ENCODE measurements at places on chromosomes 3 and 15.

- DNase-seq, result no peak
These were observed 22.3 kb upstream of the MUSTN1 start for GRCh38 chr3:52857133-52857532.

GRCh38 chr15:66824424-66824823 is 122.4 kb downstream of the SMAD6 start:
- no peak for DNase-seq

DNA sequence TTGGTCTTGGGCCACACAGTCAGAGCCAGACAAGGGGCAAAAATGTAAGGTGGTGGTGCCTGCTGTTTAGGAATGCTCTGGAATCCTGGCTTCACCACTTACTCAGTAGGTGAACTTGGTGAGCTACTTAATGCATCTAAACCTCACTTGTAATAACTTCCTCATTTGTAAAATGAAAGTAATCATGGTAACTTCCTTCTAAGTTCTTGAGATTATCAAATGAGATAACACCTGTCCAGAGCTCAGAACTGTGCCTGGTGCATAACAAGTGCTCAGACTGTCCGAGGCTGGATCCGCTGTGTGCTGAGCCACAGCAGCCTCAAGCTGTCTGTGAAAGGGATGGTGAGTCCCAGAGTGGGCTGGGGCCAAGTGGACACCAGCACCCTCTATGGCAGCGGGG is 62.8 kb upstream of the KY start:
- DNase-seq, result no peak

DNA sequence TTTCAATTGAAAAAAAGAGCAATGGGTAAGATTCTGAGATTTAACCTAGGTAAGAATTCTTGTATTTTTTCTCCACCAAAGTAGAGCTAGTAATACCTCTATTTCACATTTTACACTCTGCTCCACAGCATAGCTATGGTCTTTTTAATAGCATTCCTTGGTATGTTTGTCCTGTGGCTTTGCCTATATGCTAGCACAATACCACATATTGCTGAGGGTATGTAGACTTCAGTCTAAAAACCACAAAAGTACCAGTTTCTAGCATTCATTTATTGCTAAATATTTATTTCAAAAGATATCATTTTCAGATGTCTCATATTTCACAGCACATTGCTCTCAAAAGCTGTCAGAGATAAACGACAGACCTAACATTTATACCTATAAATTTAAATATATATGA is 18.2 kb upstream of the EOGT start:
- DNase-seq, result no peak

DNA sequence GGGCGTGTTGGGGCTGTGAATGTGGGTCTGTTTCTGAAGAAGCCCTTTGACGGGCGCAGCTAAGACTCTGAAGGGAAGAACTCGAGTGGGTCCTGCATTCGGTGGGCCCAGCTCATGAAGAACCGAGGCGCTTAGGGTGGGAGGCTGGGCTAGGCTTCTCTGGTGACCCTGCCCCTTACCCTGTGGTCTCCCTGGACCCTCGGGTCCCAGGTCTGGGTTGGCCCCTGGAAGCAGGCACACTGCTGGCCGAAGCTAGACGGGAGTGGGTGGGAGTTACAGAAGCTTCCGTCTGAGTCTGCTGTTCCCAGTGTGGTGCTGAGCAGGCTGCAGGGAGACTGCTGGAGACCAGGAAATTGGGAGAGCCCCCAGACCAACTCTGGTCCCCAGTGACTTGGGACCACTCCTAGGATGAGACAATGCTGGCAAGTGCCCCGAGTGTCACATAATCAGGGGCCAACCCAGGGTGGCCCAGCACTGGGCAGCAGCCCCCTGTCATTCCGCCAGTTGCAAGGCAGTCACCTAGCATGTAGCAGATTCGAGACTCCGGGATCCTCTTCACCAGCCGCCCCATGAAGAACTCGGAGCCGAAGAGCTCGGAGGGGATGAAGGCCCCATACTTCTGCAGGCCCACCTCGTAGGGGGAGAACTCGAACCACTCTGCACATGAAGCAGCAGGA is 16.7 kb upstream of the EHD4 start:
- no peak for DNase-seq

GRCh38 chr3:46359733-46360493 is 6.0 kb downstream of the CCR2 start:
- peak; percentile 55 for DNase-seq

- peak; percentile 67 for DNase-seq
These were observed 1039.2 kb downstream of the ROBO1 start for GRCh38 chr3:78728406-78729145.

GRCh38 chr3:160180581-160181216 is 44.5 kb upstream of the C3orf80 start:
- peak; percentile 60 for DNase-seq

DNA sequence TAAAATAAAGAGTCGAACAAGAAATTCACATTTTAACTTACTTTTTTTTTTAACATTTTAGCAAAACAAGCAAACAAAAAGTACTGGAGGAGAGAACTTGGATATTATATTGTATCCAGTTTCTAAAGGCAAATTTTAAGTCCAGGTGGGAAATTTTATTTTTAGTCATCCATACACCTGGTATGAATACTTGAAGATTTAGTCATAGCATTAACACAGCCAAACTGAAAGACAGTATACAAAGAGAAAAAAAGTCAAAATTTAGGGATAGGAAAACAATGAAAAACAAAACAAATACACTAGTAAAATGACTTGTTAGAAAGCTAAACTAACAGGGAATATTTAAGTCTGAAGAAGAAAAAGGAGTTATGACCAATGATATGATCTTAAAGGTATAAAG is 69.1 kb downstream of the PROS1 start:
- DNase-seq, result no peak

DNA sequence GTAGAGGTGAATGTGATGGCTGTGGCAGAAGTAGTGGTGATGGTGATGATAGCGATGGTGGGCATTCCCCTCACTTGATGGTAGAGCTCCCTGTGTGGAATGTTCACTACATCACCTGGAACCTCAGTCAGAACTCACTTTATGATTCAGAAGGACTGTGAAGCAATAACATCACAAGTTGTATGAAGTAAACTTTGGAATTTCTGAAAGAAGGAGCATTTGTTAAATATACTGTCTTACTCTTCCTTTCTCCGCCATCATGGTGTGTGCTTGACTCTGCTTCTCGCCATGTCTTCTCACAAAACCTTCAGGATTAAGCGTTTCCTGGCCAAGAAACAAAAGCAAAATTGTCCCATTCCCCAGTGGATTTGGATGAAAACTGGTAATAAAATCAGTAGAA is at the start of gene PP2D1:
Gene PP2D1 (minus strand): TSS at position 101 of the 400 bp plus-strand sequence. CDS start 192 bp downstream, outside the sequence.
- DNase-seq, result no peak

- peak; percentile 5 for DNase-seq
These were observed 92.6 kb upstream of the KCNMB2 start for GRCh38 chr3:178443634-178444033.

DNA sequence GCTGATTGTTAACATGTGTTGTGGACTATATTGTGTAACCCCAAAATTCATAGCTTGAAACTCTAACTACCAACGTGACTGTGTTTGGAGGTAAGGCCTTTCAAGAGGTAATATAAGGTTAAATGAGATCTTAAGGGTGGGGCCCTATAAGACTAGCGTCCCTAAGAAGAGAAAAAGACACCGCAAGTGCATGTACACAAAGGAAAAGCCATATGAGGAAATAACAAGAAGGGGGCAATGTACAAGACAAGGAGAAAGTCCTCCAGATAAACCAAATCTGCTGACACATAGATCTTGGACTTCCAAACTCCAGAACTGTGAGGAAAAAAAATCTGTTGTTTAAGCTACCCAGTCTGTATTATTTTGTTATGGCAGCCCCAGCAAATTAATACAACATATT is 8.6 kb downstream of the DMXL2 start:
- no peak for DNase-seq

DNA sequence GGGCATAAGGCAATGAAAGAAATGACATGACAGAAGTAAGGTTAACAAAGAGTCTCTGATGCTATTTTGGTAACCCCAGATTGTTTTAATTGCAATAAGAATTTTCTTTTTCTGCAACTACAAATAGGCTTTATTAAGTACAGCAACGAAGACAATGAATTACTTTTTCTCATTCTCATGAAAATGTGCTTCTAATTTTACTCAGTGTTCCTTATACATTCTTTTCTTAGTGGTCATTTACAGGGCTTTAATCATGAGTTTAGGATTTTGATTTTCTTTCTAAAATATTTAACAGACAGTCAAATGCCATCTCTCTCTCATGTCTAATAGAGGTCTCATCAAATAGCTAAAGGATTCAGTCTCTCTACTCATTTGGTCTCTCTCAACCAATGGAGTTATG is 452.1 kb downstream of the RAP2B start:
- peak; percentile 39 for DNase-seq

- peak; percentile 67 for DNase-seq
These were observed 5.6 kb downstream of the HLTF start for GRCh38 chr3:149080699-149081091.

- DNase-seq, result no peak
These were observed 118.4 kb downstream of the ATP1B3 start for GRCh38 chr3:141994856-141995255.

GRCh38 chr3:144312702-144313101 is 341.1 kb downstream of the DIPK2A start:
- DNase-seq, result no peak

GRCh38 chr3:64541803-64542202 is 146.0 kb downstream of the ADAMTS9 start:
- no peak for DNase-seq

DNA sequence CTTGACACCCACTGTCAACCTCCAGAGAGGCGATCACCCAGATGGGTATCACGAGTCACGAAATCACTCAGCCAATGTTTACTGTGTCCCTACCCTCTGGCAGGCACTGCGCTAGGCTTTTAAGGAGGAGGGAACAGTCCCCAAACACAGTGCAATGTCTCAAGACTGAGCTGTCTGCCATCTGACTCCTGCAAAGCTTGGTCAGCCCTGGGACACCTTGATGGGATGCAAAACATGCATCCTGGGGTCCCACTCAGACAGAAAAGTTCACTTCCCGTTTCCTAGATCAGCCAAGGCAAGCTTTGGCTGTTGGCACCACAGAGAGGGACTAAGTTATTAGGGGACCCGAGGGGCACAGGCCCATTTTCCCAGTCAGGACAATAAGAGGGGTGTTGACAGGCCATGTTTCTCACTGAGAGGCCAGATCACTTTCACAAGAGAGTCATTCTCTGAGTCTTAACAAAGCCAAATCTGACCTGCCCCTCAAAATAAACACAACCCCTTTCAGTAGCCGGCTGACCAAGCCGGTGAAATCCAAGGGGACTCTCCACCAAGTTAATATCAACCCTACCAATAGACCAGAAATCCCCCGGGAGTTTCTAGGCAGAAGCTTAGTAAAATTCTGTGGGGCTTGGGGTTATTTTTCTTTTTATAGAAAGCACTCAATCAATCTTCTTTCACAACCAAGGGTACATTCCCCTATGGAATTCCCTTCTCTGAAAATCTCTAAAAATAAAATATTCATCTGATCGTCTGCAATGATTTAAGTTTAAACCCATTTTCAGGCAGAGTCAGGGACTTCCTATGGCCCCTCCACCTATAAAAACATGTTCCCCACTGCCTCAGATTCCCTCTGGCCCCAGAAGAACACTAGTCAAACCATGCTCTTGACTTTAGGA is 3.5 kb downstream of the RFTN1 start:
- no peak for DNase-seq

- DNase-seq, result peak; percentile 70
These were observed 53.8 kb downstream of the ATP8B4 start for GRCh38 chr15:50065279-50065678.

GRCh38 chr15:92383519-92384324 is 10.0 kb upstream of the ST8SIA2 start:
- peak; percentile 11 for DNase-seq

DNA sequence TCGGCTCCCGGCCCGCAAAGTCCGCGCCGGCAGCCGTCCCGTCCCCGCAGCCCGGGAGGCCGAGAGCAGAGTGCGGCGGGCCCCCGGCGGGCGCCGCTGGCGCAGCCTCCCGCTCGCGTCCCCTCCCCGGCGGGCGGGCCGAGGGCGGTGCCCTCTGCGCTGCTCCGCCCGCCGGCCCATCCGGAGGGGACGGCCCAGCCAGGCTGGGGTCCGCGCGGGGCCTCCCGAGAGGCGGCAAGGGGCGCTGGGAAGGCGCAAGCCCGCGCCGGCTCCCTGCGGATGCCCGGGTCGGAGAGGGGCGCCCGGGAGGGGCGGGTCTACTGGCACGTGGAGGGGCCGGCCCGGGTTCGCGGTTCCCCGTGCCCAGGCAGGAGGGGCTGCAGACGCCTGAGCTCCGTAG is at the start of the genes CLCN2 and POLR2H:
Gene CLCN2 (minus strand): TSS at position 74 of the 400 bp plus-strand sequence. CDS start 126 bp downstream, outside the sequence.
Gene POLR2H (plus strand): TSS at position 179 of the 400 bp plus-strand sequence. CDS start 1,783 bp downstream, outside the sequence.
- no peak for DNase-seq

DNA sequence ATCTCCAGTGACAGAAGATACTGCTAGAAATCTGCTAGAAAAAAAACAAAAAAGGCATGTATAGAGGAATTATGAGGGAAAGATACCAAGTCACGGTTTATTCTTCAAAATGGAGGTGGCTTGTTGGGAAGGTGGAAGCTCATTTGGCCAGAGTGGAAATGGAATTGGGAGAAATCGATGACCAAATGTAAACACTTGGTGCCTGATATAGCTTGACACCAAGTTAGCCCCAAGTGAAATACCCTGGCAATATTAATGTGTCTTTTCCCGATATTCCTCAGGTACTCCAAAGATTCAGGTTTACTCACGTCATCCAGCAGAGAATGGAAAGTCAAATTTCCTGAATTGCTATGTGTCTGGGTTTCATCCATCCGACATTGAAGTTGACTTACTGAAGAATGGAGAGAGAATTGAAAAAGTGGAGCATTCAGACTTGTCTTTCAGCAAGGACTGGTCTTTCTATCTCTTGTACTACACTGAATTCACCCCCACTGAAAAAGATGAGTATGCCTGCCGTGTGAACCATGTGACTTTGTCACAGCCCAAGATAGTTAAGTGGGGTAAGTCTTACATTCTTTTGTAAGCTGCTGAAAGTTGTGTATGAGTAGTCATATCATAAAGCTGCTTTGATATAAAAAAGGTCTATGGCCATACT is 4.0 kb downstream of the B2M start:
- no peak for DNase-seq

DNA sequence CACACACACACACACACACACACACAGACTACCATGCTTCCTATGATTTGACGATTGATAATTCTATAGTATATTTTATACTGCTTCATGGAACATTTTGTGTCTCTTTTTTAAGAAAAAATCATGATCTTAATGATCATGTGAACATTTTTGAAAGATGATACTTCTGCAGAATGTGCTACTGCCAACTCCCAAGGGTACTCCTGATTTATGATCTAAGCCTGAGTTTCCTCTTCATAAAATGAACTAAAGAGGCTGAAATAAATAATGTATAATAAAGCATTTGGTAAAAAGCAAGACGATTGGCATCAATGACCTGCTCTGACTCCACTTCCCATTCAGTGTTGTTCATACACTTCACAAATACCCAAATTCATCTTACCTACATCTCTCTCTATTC is 333.8 kb upstream of the RBMS3 start:
- DNase-seq, result peak; percentile 56

- DNase-seq, result no peak
These were observed 528.2 kb upstream of the CBLB start for GRCh38 chr3:106397006-106397405.

DNA sequence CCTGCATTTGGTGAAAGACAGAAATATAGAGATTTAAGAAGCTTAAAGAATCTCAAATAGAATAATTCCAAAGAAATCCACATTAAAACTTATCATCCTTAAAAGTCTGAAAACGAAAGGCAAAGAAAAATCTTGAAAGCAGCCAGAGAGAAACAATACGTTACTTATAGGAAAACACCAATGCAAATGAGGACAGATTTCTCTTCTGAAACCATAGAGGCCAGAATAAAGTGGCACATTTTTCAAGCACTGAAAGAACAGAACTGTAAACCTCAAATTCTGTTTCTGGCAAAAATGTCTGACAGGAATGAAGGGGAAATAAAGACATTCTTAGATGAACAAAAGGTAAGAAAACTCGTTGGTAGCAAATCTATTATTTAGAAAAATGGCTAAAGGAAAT is 13.8 kb upstream of the ACTC1 start:
- no peak for DNase-seq
